ENCODE measurements at places on chromosomes 3 and 15. TPM values are rescaled to one million over a fixed set of nuclear protein-coding genes. Genes with fewer than 3 reads are reported as not detected.

GRCh38 chr3:133797396-133798105 lies 8.1 kb upstream of the SRPRB start:
- no peak for DNase-seq

- DNase-seq, result no peak
Measured at GRCh38 chr3:135325726-135326235, 530.7 kb downstream of the EPHB1 start.

DNA sequence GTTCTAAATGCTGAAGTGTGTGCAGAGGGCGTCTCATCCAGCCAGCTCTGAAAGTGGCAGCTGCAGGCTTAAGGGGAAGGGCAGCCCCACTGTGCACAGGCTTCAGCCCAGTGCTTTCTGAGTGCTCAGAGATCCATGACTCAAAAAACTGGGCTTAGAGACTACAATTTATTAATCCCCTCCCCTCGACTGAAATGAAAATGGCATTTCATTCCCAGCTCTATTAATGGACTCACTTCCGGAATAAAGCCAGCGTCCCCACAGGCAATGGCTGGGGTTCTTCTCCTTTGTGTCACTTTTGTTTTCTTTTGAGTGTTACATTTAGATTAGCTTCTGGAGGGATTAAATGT lies 55.5 kb upstream of the PLXNA1 start:
- no peak for DNase-seq

GOLGA8G gene
- total RNA-seq, result not detected

HIGD2B gene
- not detected for total RNA-seq

All from mesenteric fat pad (tissue), 1 donor.